ENCODE measurements at places on chromosomes 7 and 10. TPM values are rescaled to one million over a fixed set of nuclear protein-coding genes. Genes with fewer than 3 reads are reported as not detected.

Gene CACNB2
- not detected for total RNA-seq

Gene AGAP6
- total RNA-seq: 14.4 TPM

Gene WDR86
- 0.72 TPM for total RNA-seq

Gene AKR1D1
- total RNA-seq: not detected

Gene MRPS24
- 224 TPM for total RNA-seq

Gene ARHGEF5
- total RNA-seq: 37.1 TPM

Gene HYAL4
- not detected for total RNA-seq

Gene DNAJC12
- 0.44 TPM for total RNA-seq

Gene ADAM12
- total RNA-seq: 0.10 TPM

Gene RBM20
- 0.10 TPM for total RNA-seq

GRCh38 chr10:95698415-95698814 is 4.7 kb upstream of the TCTN3 start:
- DNase-seq: no peak

GRCh38 chr10:6586501-6586900 is 6.4 kb upstream of the PRKCQ start:
- DNase-seq: no peak

DNA sequence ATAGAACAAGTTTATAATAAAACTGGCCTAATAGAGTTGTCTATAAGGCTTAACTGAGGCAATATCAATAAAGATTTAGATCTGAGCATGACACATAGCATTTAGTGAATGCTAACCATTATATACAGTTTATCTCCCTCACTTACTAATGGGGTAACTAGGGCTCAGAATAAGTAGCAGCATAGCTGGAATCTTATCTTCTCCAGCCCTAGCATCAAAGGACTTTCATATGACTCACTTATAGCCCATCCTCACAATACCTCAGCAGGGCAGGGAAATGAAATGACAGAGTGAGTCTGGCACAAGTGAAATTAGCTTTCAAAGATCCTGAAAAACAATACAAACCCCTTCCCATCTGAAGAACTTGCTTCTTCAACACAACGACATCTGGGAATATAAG is 362.9 kb downstream of the KIF20B start:
- no peak for DNase-seq

- no peak for DNase-seq
Measured at GRCh38 chr10:78462726-78463228, 429.1 kb downstream of the RPS24 start.

- no peak for DNase-seq
Measured at GRCh38 chr10:101693978-101694673, 844 bp downstream of the FBXW4 start.

DNA sequence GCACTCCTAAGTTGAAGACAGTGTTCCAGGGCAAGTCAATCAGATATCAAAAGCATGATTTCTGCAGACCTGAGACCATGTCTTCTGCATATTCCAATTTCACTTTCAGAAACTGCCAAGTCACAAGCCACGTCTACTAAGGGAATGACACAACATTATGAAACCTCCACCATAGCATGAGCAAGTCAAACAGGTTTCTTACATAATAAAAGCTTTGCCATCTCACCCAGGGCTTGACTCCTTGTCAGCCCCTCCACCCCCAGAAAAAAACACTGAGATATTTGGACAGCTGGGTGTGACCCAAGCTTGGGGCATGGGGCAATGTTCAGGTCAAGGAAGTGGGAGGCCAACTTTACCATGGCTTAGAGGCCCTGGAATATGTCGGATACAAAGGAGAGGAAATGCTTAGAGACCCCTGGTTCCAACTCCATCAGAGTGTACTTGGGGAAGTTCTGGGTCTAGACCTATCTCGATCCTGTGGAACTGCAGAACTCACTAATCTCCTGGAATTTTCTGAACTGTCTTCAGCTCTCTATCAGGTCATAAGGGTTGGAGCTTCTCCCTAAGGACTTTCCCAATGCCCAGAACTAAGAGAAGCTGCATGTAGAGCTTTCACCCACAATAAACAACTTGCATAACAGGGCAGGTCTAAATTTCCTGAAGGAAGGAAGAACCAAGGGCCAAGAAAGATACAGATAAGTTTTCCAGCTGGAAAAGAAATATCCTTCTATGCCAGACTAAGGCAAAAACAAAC is 80.6 kb upstream of the NAMPT start:
- no peak for DNase-seq

- DNase-seq: no peak
Measured at GRCh38 chr10:34658934-34659333, 156.2 kb downstream of the PARD3 start.

DNA sequence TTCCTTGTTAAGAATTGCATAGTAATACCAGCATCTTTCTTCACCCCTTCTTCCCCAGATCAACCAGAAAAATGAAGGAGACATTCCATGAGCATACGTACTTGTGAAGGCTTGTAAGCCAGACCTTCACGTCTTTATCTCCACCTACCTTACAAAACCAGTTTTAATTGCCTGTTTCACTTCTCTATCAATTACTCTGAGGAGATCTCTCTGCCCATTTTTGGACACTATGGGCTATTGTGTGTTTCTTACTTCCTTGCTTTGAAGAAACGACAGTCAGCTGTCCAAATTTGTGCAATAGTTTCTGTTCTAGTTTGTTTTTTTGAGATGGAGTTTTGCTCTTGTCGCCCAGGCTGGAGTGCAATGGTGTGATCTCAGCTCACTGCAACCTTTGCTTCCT is 349.7 kb upstream of the MBL2 start:
- no peak for DNase-seq

- DNase-seq: no peak
Measured at GRCh38 chr10:507908-508444, 181.5 kb downstream of the DIP2C start.

DNA sequence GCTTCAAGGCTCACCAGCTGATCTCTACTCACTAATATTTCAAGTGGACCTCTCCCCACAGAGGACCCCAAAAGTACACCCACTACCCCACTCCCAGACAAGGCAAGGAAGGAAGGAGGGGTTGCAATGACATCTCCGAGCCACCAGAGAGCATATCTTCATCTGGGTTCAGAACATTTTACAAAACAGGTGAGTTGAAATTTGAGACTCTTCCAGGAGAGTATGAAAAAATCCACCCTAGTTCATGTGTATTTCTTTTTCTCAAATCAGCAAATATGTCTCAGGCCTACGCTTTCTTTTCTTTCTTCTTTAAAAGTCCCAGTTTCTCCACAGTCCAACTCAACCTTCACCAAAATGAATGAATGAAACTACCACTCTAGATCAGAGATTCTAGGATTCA is 61.9 kb downstream of the SGMS1 start:
- DNase-seq: no peak

DNA sequence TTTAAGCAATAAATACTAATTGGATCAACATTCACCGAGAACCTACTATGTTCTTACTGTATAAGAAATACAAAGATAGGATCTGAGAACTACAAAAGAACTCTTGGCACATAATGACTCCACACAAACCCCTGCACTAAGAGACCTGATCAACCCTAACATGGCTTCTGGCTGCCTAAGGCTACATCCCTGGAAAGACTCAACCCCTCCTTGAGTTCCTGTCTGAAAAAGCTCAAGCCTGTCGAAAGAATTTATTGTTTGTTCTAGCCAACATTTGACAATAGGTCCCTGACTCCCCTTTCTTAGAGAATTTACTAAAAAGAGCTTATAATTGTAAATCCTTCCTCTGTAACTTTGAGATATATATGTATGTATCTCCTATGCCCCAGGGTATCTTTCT is 125.3 kb upstream of the SGCE start:
- no peak for DNase-seq

- no peak for DNase-seq
Measured at GRCh38 chr10:26475386-26475785, 37.2 kb downstream of the APBB1IP start.

DNA sequence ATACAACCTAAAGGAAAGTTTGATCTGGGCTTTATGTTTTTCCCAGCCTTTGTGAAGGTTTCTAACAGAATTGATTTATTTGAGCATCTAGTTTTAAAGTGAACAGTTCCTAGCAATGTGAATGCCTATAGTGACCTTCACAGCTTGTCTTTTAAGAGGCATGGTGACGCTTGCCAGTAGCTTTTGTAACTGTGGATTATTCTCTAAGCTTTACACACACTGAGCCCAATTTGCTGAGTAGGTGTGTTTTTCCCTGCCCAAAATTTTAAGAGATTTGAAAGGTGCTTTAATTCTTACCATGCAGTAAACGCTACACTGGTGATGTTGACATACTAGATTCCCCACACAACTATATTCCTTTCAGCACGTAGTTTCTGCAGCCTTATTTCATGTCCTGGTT is 420.2 kb upstream of the AKR1E2 start:
- DNase-seq: no peak

- DNase-seq: no peak
Measured at GRCh38 chr7:131629217-131629882, 72.9 kb upstream of the PODXL start.

GRCh38 chr7:156944876-156945275 is 4.6 kb upstream of the NOM1 start:
- DNase-seq: no peak

DNA sequence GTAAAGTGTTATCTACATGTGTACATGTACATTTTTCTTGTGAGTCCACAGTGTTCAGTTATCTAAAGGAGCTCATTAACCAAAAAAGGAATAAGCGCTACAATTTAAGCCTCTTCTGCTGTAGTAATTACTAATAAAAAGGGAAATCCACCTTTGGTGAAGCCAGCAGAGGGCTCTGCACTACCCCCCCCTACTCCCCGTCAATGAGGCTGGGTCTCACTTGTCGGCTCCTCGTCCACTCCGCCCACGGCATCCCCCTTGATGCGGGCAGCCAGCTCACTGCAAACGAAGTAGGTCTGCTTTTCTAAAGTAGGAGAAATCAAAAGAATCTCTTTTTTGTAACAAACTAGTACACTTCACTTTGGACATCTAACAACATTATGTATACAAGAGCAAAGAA is 4.7 kb upstream of the WASHC2A start:
- DNase-seq: no peak

DNA sequence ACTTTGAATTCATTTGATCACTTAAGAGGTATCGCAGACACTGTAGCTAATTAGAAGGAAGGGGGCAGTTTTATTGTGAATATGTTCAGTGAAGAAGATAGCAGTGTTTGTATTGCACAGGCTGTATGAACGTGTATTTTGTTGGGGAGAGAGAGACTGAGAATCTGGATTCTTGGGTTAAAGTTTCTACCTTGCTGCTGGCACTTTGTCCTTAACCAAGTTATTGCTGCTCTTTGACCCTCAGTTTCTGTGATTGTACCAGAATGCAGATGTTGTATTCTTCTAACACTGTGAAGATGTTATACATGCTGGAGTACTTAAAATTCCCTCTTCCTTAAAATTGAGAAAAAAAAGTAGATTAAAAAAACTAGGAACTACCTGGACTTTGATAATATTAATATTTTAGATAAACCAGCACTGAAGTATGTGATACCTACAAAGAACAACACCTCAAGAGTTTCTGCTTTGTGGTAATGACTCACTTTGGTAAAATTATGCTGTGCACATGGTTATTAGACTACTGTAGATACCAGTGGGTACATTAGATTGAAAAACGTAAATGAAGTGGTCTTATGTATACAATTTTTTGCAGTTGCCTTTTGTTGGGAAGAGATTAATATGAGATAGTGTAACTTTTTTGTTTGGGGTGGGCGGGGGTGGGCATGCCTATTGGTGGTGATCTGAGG is 321.3 kb downstream of the AUTS2 start:
- no peak for DNase-seq

DNA sequence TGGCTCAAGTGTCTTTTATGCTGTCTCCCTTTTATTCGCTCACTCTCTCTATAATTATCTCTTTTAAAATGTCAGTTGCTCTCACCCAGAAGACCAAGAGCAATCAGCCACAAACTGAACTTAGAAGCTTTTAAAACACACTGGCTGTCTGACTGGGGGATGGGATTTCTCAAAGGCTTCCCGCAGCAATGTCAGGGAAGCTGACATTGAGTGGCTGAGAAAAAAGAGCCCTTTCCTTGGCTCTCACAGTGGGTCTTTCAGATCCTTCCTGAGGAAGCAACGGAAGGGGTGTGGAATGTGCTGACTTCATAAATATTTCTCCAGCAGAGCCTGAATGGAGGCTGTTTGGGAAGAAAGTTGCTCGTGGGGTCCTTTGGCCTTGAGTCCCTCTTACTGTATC is 445.7 kb upstream of the C7orf33 start:
- DNase-seq: no peak

DNA sequence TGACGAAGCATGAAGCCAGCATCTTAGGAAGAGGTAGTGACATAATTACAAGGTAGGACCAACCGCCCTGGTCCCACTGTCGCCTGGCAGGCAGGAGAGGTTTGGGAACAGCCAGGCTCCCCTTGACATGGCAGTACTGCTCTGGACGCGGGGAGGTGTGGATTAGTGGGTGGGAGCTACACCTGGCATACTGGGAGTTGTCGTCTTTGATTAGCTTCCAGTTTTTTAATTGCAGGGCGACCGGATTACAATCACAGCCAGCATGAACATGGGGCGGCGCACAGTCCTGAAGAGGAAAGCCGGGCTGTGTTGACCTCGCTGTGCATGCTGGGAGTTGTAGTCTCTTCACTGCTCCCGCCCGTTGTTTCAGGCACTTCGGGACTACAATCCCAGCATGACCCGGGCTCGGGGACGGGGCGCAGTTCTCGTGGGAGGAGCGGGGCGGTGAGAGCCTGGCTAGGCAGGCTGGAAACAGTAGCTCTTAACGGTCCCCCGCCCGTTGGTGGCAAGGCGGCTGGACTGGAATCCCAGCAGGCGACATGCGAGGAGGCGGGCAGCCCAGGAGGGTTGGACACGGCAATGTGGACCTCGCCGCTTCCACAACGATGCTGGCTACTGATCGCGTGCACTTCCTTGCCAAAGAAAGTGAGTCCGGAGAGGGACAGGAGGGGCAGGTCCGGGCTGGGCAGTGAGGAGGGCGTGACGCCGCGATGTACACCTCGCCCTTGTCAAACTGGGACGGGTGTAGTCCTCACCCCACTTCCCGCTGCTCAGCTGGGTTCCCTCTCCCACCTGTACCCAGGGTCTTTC is 98.0 kb upstream of the ZNF722 start:
- DNase-seq: peak; percentile 46

DNA sequence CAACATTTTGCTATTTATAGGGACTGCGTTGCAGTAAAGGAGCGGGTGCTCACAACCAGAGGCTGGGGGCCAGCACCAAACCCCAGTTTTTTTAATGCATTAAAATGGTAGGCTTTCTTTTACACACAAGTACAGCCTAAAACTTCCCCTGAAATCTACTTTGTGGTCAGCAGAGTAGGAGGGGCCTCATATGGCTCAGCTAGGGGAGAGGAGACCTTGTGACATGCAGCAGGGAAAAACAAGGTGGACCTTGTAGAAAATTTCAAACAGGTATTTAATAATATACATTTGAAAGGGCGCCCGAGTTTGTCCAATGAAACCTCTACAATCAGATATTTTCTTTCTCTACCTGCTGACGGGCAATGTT is 1.4 kb downstream of the CCDC136 start:
- DNase-seq: no peak

DNA sequence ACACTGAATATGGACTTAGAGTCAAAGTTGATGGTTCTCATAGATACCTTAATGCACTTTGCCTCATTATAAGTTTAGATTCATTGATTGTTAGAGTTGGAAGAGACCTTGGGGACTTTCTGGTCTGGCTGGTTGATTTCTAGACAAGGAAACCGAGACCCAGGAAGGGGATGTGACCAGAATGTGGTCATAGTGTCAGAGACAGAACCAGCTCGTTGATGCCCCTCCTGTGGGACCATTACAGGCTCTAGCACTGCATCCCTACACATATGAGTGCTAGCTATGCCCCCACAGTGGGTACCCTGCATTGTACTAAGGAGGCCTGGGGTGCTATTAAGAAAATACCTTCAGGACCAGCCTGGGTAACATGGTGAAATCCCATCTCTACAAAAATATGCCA is 306.6 kb downstream of the CAMK1D start:
- no peak for DNase-seq

Data from Panc1 (cell line).